ENCODE measurements at places on chromosomes 1 and 21.

DNA sequence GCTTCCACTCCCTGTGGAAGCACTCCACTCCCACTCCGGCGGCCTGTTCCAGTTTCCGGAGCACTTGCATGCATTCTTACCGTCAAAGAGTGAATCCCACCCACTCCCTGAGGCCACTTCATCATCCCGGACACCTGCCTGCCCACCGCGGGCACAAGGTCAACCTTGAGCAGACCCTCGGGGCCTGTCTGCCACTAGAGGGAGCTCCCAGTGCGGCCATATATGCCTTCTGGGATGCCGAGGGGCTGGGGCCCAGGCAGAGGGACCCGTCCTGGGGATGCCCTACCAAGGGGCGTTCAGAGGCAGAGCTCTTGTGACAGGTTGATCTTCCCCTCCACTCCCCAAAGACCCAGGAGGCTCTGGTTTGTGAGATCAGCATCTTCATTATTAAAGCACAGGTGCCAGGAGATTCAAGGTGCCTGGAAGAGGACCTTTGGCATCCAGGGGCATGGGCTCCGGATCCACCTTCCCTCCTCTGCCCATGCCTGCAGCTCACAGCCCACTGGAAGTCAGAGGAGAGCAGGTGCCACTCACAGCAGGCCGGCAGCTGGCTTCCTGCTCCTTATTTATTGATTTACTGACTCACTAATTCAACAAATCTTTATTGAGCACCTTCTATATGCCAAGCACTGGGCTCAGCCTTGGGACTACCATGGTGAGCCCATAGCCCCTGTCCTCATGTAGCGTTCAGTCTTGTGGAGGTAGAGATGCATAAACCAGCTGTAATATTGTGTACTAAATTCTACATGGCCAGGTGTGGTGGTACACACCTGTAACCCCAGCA lies 47.3 kb downstream of the UBIAD1 start:
- DNase-seq, result peak; percentile 48

DNA sequence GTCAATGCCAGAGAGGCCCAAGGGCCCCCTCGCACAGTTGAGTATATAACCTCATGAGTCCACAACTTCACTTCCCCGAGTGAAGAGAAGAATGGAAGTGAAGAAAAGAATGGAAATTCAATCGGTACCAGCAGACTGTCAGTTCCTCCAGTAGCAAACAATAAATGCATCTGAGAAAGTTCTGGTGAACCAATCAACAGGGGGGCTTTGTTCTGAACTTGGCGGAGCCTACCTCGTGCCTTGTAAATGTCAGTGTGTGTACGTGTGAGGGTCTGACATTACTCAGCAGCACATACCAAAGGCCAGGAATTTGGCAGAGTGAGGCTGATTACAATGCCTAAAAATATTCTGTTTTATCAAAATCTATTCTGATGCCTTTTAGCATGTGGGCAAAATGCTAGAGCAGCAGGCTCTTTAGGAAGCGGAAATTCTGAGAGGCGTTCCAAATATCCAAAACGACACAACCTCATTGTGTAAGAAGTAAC lies 238.5 kb downstream of the LTN1 start:
- DNase-seq, result no peak

- no peak for DNase-seq
These were observed 72.3 kb downstream of the MPZL1 start for GRCh38 chr1:167794043-167794442.

DNA sequence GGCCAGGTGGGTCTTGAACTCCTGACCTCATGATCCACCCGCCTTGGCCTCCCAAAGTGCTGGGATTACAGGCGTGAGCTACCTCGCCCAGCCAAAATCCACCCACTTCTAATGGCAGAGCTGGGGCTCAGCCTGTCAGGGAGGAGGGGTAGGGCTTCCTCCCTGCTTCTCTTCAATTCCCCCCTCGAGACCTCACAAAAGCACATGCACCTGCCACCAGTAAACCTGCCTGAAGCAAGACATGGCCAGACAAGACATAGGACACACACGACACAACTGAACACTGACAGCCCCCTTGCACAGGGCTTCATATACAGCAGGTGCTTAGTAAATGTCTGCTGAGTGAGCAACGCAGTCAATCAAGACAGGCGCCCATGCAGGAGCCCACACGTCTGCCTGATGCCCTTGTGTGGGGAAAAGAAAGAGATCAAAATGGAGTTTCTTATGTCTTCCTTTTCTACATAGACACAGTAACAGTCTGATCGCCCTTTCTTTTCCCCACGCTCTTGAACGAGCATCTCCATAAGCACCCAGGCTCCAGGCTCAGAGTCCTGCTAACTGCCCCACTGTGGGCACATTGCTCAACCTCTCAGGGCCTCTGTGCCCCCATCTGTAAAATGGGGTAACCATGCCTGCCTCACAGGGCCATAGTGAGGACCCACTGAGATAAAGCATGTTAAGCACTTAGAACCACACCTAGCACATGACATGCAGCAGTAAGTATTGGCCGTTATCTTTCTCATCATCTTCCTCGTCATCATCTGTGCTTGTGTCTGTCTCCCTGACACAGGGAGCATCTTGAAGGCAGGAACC lies 8.8 kb downstream of the SDC3 start:
- no peak for DNase-seq

DNA sequence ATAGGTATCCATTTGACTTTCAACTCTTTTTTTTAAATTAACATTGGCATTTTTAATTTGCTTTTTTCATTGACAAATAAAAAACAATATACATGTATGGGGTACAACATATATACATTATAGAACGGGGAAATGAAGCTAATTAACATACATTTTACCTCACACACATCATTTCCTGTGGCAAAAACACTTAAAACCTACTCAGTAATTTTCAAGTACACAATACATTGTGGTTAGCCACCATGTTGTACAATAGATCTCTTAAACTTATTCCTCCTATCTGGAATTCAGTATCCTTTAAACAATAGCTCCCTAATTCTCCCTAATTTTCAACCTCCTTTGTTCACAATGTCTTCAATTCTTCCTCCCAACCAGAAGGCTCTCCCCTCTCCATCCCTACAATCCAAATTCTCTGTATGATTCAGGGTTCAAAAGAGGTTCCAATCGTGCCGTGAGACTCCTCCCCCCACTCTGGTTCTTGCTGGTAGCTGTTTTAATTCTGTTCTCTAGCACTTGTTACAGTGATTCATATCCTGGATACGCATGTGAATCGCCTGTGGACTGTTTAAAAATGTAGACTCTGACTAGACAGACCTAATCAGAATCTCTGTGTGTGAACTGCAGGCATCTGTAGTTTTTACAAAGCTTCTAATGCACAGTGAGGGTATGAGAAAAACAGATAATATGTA lies 87.6 kb upstream of the DUSP10 start:
- DNase-seq, result no peak

GRCh38 chr1:20964540-20965484 lies 177.7 kb upstream of the HP1BP3 start:
- peak; percentile 86 for DNase-seq

DNA sequence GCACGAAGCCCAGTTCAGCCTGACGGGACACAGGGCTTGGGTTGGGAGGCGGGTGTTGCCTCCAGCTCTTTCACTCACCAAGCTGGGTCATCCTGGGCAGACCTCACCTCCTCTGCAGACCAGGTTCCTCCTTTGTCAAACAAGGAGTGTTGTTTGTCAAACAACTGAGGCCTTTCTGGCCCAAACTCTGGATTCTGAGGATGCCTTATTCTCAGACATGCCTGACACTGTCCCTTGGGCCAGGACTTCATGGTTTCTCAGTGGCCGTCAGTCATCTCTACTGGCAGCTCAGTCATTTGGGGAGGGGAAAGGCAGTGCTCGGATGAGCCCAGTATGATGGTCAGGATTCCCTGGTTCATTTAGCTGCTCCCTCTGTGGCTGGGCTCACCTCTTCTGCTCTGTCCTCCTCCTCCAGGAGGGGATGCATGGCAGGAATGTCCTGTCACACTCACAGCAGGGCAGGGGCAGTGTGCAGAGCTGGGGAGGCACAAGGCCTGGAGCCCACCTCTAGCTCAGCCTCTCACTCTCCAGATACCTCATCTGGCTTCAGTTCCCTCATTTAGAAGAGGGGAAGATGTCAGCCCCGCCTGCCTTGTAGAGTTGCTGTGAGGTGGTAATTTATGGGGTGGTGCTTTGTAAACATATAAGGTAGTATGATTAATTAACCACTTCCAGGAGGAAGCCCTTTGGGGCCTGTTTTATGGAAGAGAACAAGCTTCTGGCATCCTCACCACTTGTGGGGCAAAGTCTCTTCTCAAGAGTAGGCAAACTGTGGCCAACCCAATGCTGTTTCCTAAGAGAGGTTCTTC lies 20.6 kb downstream of the SLC2A1 start:
- no peak for DNase-seq

GRCh38 chr1:8377271-8377981 lies 59.5 kb downstream of the SLC45A1 start:
- no peak for DNase-seq
